Cardiac fibroblast (primary cell): ENCODE measurements at places on chromosomes 1 and 21.
A peak's percentile ranks its signal among the peaks of the same experiment; 100 is the strongest.

DNA sequence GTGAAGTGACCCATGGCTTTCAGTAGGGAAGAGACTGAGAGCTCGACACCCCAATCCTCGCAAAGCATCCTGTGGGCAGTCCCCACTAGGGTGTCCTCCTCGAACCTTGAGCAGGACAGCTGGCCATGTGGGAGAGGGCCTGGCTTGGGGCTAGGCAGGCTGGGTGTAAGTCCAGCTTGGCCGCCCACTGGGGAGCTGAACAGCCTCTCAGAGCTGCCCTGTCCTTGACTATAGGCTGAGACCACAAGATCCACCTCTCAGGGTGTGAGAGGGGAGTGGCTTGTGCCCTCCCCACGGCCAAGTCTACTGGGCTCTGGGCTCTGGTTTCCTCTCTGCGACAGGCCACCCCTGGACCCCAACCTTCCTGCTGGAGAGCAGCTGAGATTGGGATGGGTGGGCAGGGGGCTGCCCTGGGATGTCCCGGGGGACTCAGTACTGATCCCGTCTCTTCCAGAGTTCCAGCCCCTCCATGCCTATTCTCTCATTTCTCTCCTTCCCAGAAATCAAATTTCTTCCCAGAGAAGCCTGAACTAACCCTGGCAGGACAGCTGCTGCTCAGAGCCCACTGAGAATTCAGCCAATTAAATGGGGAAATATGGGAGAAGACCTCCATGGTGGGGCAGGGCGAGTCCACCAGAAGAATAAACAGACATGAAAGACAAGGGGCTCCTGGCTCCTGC, 282.9 kb downstream of the PTPRU start:
- DNase-seq = no peak

DNA sequence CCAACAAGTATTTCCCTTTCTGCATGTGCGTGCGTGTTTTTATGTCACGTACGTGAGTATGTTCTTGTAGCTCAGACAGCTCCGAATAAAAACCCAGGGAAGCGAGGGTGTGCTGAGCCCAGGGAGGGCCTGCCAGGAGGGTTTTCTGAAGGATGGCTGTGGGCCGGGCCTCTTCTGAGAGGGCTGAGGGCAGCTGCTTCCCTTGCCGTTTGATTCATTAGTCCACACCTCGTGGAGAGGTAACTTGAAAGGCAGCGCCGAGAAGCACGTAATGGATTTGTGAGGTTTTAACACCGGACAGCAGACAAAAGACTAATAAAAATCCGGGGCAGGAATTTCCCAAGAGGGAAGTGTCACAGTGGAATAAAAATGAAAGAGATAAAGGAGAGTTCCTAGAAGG, 29.5 kb downstream of the CD247 start:
- no peak for DNase-seq

DNA sequence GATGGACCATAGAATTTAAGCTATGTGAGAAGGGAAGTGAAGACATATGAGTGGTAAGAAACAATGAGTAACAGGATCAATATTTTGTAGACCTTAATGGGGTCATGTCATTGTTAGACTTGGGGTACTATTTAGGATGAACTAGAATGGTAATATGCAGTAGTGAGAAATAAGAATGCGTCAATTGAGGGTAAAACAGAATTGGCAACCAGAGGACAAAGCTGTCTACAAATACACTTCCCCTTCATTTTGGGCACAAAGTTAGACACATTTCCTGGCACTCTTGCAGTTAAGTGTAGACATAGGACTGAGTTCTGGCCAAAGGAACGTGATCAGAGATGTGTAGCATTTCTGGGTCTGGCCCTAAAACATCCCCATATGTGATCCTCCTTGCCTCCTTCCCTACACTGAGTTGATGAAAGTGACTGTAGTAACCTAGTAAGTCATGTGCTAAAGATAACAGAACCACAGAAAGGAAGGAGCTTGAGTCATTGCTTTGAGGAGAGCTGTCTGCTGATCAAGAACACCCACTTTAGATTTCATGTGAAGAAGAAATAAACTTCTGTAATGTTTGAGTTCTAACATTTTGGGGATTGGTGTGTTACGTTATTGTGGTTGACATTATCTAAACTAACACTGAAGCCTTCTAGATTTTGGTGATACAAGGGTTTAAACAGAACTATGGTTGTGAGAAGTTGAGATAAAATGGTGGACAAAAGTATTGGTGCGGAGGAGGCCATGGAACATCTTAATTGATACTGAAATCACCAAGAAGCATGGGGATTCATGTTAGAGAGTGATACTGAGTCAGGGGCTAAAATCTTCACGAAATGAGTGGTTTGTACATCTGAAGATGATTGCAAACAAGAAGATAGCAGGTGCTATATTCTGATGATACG, 41.7 kb downstream of the CD55 start:
- peak; percentile 64 for DNase-seq

DNA sequence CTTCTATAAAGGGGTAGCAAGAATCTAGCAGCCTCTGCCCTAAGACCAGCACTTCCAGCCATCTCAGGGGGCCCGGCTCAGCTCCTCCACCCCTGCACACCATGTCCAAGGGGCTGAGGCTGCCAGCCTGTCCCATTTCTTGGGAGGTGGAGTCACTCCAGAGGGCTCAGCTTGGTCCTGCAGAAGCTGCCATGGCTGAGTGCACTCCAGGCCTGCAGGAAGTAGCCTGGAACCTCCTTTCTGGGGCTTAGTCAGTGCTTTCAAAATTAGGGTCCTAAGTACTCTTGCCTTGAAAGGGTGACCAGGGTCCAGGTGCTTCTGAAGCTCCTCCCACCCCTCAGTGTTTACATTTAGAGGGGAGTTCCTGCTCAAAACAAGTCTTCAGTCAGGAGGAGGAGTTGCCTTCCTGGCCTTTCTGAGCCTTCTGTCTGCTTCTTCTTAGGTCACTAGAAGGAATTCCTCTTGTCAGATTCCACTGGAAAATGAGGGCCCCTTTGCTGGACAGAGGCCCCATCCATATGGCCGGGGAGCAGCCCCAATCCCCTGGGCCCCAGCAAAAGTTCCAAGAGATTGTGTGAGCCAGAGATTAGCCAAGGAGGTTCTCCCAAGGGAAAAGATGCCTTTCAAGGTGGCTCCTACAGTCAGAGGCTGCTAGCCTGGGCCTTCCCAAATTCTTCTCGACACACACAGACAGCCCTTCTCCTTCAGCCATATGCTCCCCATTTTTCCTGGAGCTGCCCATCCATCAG, 128.1 kb upstream of the VAMP3 start:
- no peak for DNase-seq

GRCh38 chr1:112833806-112834205, 118.7 kb upstream of the PPM1J start:
- no peak for DNase-seq

DNA sequence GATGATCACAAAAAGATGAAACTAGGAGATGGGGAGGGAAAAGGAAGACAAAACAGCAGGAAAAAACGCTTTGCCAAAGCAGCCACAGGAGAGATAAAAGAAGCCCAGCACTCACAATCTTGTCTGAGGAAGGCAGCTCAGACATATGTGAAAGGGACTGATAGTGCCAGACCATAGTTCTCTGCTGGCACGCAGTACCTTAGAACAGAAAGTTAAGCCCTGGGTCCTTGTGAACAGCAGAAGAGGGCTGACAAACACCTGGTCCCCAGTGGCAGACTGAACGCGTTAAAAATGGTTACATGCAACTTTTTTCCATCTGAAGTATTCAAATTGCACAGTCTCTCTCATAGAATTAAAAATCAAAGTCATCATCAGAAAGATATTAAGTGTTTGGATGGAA, 433.2 kb upstream of the ADAMTS5 start:
- DNase-seq = no peak

DNA sequence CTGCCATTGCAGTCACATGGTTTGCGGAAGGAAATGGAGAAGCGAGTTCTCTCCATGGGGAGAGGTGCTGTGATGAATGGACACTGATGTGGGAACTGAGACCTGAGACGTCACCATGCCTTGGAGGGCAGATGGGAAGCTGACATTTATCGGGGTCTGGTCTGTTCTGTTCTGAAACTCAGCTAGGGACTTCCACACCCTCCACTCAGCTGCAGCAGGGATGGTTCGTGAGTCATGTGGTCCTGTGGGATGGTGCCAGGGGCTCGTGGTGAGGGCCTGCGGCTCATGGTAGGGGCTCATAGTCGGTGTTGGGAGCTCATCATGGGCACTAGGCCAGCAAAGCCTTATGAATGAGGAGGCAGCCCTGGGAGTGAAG, 6.1 kb downstream of the GPR137B start:
- DNase-seq = peak; percentile 8

DNA sequence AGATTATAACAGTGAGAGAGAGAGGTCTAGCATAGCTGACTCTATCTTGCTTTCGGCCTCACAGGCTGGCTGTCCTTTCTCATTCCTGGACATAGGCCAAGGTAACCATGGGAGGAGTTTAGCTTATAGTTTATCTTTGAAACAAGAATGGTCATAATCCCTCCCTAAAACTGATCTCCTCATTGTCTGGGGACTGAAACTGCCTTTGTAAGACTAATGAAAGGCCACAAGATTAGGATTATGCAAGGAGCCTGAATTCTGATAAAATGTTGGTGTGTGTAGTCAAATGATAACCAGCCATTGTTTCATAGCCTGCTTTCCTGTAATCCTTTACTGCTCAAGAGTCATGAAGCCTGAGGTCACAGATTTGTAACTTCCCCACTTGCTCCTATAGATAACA, 131.9 kb upstream of the LYPLAL1 start:
- DNase-seq = peak; percentile 92

DNA sequence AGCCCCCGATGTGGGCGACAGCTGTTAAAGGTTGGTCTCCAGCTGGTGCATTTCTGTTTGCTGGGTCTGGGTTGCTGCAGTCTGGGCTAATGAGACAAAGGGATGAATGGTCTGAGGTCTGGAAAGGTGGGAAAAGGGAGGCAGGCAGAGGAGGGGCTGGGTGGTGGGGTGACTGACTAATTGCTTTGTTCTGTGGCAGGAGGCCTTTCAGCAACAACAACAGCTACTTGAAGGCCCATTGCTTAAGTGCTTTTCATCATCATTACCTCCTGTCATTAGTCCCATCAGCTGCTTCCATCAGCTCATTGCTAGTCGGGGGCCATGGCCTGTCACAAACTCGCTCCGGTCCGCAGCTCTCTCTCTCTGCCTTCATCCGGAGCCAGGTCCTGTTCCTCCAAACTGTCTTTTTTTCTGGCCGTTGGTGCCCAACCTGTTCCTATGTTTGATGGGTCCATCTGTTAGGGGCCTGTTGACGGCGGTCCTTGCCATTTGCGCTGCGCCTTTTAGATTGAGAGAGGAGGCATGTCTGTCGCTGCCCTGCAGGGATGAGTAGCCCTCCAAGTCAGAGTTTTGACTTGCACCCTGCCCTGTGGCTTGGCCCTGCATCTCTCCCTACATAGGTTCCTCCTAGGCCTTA, 105.6 kb upstream of the PLXNA2 start:
- DNase-seq = no peak

DNA sequence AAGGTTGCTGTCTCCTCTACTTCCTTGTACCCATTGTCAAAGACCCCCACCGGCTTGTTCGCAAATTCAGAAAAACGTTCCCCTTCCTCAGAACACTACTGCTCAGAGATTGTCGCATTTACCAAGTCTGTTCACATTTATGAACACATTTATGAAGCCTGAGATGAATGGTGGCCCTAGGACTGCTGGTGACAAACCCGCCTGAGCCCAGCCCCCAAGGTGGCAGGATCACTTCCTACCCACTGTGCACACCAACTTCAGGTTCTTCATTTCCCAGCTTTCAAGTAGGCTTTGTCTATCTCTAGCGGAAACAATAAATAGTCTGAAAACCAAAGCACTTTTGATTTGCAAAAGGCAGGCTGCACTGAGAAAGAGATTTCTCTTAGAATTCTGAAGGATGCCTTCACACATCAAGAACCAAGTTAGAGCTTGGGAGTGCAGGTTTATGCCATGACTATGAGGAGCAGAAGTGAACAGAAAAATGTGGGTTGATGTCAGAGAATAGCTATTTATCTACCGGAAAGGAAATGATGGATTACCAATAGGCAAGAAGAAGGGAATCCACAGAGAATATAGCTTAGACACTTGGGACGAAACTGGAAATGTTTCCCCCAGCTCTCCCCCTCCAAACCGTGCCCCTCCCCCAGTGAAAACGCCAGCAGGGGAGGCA, 200.5 kb downstream of the TOMM20 start:
- DNase-seq = no peak

GRCh38 chr21:45809421-45809820, 165.9 kb downstream of the PCBP3 start:
- no peak for DNase-seq

DNA sequence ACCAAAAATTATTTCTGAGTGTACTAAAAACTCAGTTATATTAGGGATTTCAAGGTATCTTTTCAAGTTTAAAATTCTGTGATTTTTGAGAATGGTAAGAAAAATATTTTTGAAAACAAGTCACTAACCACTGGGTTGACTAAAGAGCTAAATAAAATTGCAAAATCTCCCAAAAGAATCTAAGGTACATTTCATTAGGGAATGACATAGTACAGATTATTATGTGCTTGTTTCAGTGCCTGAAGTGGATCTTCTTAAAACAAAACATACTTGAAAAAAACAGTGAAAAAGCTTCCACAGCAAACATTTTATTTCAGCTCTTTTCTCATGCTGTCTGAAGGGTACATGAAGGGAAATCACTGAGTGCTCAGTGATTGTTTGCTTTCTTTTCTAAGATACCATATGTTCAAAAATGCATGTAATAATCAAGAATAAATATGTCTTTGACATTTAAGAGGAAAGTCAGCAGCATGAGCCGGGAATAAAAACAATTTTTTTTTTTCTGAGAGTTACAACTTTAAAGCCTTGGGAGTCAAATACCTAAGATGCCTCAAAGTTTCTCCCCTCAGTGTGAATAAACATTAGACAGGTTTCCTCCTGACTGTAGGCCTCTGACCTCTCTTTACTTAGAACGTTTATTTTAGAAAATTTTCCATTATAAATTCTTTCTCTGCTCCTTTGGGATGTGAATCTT, 200.7 kb downstream of the KCNT2 start:
- DNase-seq = peak; percentile 79

GRCh38 chr1:248127653-248128052, 17.3 kb upstream of the OR2M5 start:
- no peak for DNase-seq

GRCh38 chr1:22428672-22429071, 23.0 kb upstream of the ZBTB40 start:
- DNase-seq = peak; percentile 84

DNA sequence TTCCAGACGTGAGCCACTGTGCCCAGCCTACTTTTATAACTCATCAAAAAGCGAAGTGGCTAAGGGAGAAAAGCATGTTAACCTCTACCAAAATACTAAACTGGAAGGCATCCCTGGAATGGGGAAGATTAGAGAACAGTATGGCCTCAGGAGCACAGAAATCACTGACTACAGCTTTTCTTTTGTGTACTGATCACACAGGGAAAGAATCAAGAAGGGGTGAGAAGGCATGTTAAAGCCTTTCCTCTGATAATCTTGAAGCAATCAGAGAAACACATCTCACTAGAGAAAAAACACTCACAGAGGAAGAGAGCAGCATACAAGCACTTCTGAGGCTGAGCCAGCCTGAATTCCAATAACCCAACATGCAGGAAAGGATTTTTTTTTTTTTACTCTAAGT, 10.7 kb downstream of the PCAT6 start:
- DNase-seq = peak; percentile 51
